ENCODE measurements at places on chromosomes 3 and 15.

DNA sequence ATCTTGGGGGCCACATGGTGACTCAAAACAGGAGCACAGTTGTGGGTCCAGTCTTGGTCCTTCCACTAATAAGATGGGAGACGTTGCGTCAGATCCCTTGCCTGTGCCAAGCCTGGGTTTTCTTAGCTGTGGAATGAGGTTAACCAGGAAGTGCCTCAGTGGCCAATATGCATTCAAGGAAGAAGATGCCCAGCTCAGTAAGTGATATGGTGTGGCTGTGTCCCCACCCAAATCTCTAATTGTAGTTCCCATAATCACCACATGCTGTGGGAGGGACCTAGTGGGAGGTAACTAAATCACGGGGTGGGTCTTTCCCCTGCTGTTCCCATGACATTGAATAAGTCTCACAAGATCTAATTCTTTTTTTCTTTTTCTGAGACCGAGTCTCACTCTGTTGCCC lies 6.4 kb downstream of the ALG1L2 start:
- no peak for DNase-seq

GRCh38 chr3:48637305-48637704 lies 2.0 kb upstream of the SLC26A6 start:
- DNase-seq, result no peak

DNA sequence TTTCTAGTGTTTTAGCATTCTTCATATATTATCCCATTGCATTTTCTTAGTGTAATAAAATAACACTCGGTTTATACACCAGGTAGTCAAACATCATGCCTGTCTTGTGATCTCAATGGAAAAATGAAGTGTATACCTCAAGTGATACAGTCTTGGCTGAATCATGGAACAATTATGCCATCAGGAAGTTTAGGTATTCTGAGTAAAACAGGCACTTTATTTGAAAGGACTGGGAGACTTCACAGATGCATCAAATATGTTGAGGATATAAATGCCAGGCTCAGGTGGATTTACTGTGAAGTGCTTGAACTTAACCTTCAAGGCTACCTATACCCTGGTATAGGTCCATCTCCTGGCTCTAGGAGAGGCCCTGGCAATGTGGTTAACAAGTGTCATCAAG lies 8.5 kb downstream of the TGFBR2 start:
- DNase-seq, result no peak

DNA sequence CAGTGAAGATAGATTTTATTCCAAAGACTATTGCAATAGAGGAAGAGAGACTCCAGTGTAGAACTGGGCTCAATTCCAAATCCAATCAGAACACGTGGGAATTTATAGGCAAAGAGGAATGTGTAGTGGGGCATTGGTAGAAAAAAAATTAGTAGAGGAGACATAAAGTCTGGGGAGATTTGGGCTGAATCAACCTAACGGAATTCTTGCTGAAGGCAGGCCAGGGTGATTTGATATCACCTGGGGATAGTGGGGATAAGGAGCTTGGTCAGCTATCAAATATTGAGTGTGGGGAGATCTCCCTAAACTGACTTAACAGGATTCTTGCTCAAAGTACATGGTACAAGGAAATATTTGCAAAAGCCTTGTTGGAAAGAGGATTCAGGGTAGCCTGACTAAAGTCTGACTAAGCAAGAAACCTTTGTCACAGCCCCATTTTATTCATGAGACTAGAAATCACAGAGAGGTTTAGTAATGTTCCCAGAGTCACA lies 29.6 kb downstream of the SST start:
- DNase-seq, result no peak

DNA sequence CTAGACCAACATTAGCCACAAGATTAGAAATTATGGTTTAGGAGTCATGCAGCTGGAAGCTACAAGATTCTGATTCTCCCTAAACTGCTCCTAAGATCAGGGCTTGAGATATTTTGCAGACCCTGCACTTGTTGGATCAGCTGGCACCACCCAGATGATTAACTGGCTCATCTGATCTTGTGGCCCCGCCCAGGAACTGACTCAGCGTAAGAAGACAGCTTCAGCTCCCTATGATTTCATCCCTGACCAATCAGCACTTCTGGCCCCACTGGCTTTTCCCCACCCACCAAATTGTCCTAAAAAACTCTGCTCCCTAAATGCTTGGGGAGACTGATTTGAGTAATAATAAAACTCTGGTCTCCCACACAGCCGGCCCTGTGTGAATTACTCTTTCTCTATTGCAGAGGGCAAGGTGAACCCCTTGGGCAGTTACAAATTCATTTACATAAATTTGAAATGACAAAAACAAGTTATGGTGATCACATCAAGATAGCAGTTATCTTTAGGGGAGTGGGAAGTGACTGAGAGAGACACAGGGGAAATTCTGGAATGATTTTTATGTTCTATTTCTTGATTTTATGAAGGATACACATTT lies 76.5 kb downstream of the CD200R1L start:
- DNase-seq, result no peak

DNA sequence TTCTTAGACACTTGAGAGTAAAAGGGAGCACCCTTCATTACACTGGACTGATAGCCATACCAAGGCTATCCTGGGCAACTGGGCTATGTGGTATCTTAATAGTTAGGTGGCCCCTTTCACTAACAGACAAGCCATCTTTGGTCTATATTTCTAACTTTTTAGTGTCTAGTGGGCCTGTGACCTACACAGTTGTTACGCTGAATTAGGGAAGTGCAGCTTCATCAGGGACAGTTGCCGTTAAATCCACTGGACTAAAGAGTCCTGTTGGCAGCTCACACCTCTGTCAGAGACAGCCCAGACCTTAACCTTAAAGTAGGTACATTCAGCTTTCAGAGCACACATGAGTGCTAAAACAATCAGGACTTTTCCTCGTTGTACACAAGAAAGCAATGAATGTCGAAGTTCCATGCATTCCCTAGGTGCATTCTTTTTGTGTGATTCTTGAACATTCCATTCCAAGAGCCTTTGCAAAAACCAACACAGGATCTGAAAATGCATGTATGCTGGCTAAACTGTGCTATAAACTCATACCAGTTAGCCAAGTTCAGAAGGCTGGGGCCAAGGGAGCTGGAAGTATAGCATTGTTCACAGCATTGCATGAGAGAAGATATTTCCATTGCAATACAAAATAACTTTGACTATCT lies 230.2 kb upstream of the EIF1B start:
- DNase-seq, result no peak

DNA sequence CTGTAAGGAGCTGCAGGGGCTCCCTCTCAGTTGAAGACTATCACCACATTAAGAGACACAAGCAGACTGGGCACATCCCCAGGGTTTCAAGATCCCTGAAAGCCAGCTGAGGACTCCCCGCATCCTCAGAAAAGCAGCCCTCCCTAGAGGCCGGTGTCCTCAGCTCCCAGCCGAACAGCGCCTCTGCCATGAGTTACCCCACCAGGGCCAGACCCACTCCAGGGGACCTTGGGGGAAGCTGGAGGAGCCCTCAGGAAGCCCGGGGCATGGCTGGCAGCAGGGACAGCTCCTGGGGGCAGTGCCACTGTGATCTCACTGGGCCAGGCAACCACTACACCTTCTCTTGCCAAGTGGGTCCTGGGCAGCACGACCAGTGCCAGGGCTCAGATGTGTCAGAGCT lies 8.1 kb downstream of the KLF15 start:
- DNase-seq, result no peak

DNA sequence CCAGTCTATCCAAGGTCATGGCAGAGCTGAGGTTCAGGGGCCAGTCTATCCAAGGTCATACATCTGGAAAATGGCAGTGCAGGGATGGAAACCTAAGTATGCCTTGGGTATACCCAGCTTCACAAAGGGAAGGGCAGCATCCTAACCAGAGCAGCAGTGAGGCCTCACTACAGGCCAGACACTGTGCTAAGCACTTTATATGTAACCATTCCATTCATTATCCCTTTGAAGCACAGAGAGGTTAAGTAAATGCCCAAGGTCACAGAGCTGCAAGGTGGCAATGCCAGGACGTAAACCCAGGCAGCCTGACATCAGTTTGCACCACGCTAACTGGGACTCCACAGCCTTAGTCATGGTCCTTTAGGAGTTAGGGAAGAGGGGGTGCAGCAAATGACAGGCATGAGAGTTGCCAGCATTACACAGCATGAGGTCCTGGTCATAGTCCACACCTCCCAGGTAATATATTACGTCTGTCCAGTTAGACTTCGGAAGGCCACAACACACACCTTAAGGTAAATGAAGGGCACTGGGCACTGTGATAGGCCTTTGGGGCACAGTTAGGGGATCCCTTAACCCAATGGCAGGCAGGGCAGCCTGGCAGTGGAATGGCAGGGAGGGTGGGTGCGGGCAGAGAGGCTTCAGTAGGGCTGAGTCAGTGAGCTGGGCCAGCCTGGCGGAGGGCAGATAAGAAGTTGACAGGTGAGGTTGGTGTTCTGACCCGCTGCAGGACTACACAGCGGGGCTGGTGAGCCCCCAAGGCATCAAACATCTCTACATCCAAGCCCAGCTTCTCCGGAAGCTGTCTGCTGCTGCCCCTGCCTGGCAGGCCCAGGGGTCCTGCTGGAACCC lies 21.1 kb upstream of the CORO2B start:
- DNase-seq, result no peak

DNA sequence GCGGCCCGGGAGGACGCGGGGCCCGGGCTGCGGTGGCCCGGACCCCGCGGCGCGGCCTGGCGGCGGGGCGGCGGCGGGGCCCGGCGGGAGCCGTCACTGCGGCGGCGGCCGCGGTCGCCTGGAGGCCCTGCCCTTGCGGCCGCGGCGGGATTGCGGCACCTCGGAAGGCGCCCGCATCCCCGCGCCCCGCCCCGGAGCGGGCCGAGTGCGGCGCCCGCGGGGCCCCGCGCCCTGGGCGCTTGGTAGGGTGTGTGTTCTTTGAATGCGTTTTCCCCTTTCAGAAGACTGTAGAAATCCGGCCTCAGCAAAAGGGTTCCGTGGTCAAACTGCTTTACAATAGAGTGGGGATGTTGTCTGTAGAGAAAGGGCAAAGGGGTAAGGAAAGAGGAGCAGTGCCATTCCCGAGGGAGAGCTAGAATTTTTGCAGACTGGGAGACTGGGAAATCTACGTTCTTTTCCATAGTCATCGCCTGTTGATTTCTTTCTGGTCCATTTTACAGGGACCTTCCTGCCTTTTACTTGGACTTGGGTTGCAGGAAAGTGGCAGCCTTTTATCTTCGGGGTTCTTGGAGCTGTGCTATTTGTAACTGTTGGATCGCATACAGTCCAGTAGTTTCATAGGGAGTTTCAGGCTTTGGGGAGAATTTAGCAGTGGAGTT lies 630 bp downstream of the SNRK start:
- no peak for DNase-seq

DNA sequence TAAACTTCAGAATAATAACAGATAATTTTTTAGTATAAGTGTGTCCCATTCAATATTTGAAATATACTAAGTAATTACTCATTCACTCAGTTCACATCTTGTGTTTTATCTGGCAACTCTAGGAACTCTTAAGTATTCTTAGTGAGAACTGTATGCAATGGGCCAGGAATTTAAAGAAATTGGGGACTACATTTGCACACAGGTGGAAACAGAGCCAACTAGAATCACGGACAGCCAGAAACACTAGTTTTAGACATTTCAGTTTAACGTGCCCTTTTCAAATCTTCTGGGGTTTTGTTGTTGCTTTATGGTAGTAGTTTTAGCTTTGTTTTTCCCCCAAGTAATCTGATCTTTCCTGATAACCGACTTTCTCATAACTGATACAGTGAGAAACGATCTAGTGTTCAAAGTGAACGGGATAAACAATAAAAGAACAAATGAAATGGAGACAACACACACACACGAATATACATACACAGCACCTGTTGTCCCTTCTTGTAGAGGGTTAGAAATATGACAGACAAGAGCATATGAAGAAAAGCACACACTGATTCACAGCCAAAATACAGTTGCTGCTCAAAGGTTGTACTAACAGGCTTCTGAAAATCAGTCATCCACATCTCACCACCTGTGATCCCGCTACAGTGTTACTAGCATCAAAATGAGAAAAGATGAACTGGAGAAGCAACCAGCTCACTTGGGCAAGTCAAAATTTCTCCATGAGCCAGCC lies 167.0 kb downstream of the FMN1 start:
- DNase-seq, result no peak

- DNase-seq, result no peak
These were observed 48.0 kb downstream of the ZIC4 start for GRCh38 chr3:147358144-147358992.

GRCh38 chr3:46892285-46893145 lies 15.0 kb downstream of the PTH1R start:
- DNase-seq, result peak; percentile 20

- DNase-seq, result no peak
These were observed 1.5 kb upstream of the AMOTL2 start for GRCh38 chr3:134375582-134376384.

DNA sequence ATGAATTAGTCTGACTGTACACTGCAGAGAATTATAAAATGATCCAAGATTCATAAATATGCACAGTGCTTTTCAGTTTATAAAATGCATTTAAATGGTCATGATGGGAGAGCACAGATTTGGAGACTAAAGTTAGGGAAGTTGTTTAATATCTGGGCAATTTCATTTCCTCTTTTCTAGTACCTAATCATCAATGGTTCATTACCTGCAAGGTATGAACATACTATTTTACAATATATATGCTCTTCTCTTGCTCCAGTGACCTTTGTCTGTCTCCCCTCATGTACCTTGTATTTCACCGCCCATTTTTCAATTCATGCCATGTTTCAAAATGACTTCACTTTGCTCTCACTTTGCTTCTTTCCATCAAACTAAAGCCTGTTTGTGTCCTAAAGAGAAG lies 114.5 kb downstream of the SUCNR1 start:
- no peak for DNase-seq

DNA sequence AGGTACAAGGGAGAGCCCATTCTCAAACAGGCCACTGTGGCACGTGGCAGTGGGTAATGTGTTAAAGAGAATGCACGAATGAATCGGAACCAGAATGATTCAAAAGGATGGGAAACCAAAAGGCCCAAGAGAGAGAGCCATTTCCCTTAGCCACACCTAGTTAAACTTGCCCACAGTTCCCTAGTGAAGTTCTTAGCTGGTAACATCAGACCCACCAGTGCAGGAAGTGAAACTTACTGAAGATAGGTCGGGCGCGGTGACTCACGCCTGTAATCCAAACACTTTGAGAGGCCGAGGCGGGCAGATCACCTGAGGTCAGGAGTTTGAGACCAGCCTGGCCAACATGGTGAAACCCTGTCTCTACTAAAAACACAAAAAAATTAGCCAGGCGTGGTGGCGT lies 97.1 kb downstream of the MEX3B start:
- no peak for DNase-seq

DNA sequence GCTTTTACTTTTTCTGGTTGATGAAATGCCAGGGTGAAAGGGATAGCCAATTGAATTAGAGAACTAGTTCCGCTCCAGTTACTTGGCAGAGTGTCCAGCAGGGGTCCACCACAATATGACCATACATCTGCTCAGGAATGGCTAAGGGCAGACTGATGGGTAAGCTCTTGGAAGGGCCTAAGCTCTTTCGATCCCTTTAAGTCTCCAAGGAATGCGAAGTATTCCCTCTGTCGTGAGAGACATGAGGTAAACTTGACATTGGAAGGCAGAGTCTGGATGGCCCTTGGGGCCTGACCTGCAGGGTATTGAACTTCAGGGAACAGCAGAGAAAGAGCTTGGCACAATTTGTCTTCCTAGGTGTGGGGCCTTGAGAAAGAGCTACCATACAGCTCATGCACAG lies 805.8 kb downstream of the PLOD2 start:
- DNase-seq, result no peak

GRCh38 chr15:68232449-68232848 lies 2.9 kb upstream of the CLN6 start:
- DNase-seq, result no peak

All from COR-L47 (cell line).